Activated T-cell treated with anti-CD3 and anti-CD28 coated beads, Interleukin-2, amount 50 U/mL, for 24 hours (primary cell): ENCODE measurements at places on chromosomes 6 and 20.

DNA sequence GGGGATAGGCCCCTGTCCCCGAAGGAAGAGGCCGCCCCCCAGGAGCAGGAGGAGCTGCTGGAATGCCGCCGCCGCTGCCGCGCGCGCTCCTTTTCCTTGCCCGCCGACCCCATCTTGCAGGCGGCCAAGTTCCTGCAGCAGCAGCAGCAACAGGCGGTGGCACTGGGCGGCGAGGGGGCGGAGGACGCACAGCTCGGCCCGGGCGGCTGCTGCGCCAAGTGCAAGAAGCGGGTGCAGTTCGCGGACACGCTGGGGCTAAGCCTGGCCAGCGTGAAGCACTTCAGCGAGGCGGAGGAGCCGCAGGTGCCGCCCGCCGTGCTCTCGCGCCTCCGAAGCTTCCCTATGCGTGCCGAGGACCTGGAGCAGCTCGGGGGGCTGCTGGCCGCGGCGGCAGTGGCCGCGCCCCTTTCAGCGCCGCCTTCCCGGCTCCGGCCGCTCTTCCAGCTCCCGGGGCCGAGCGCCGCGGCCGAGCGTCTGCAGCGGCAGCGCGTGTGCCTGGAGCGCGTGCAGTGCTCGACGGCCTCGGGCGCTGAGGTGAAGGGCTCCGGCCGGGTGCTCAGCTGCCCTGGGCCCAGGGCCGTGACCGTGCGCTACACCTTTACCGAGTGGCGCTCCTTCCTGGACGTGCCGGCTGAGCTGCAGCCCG is 630 bp downstream of the PPP1R3G start:
- H3K4me1 ChIP-seq: peaks cover 17% of the 10 kb centered on the region
- peaks cover 70% of the 10 kb centered on the region for H3K27me3 ChIP-seq
- no peak overlapping the region for H3K27ac ChIP-seq
- DNase-seq: peak; percentile 34
- H3K36me3 ChIP-seq: no peaks in the 10 kb centered on the region
- H3K4me3 ChIP-seq: no peak overlapping the region

DNA sequence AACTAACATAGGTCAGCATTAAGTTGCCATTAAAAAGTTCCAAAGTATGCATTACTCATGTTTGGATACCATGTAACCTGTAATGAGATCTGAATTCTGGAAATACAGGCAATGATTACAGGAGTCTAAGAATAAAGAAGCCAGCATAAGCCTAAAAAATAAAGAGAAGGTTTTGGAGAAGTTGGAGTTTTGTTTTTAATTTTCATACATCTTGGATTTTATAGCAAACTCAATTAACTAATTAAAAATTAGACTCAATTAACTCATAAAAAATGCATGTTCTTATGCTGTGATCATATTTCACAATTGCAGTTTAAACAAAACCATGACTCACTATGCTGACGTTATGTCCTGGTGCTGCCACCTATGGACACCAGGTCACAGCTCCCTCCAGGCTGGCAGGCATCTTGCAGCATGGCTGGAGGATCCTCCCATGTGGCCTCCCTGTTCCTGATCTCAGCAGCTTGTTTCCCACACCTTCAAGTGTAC is 648.8 kb upstream of the AGPAT4 start:
- no peaks in the 10 kb centered on the region for H3K4me1 ChIP-seq
- H3K4me3 ChIP-seq: no peak overlapping the region
- DNase-seq: no peak

- no peaks in the 10 kb centered on the region for H3K27me3 ChIP-seq
- no peak for DNase-seq
- no peak overlapping the region for H3K4me3 ChIP-seq
- no peaks in the 10 kb centered on the region for H3K36me3 ChIP-seq
- H3K27ac ChIP-seq: no peak overlapping the region
- no peaks in the 10 kb centered on the region for H3K4me1 ChIP-seq
These were observed 516.3 kb downstream of the COL12A1 start for GRCh38 chr6:74689601-74690000.

DNA sequence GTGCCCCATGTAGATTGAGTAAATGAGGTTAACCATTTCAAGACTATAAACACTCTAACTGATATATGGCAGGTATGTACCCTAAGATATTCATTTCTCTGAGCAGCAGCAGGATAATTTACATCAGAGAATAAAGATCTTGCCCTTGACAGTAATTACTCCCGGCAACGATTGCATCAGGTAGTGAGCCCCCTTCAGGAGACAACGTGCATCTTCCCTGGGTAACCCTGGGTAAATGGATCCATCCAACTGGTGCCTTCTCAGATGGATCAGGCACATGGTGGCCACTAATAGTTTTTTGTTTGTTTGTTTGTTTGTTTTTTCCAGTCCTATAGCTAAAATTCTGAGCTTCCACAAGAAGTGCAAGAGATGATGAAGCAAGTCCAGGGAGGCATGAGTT is 469.4 kb upstream of the SLC35B3 start:
- H3K4me1 ChIP-seq: no peaks in the 10 kb centered on the region
- H3K27ac ChIP-seq: no peak overlapping the region
- DNase-seq: no peak
- peaks cover 3% of the 10 kb centered on the region for H3K27me3 ChIP-seq
- no peak overlapping the region for H3K4me3 ChIP-seq

GRCh38 chr20:13816757-13817156 is 31.9 kb downstream of the NDUFAF5 start:
- H3K27ac ChIP-seq: peak overlapping the region; percentile 95
- peaks cover 49% of the 10 kb centered on the region for H3K4me1 ChIP-seq
- H3K36me3 ChIP-seq: peaks cover 75% of the 10 kb centered on the region

DNA sequence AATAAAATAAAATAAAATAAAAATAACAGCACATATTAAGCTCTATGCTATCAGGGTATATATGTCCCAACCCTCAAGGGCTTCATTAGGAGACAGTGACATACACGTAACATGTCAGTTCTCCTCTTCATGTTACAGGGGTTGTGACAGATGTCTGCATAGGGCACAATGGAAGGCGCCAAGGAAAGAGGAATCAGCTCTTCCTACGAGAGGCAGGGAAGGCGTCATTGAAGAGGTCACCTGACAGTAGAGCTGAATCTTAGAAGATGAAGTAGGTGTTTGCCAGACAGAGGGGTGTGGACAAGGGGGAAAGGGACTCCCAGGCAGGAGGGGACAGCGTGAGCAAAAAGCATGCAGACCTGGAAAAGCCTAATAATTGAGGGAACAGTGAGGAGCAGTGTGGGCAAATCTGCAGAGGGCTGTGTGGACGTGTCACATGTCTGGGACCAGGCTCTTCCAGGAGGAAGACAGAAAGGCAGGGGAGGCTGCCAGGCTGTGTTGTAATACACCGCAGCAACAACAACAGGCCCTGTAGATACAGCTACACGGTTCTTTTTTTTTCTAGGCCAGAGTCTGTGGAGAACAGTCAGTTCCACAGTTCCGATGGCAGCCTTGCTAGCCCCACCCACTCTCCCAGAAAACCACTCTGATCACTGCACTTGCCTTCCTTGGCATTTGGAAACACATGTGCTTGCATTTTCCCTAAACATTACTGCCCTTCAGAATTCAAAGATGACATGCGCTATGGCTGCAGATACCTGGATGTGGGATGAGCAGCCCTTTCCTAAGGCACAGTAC is 2.5 kb upstream of the FKBP5 start:
- DNase-seq: peak; percentile 24
- H3K4me1 ChIP-seq: peaks cover 23% of the 10 kb centered on the region
- H3K27ac ChIP-seq: no peak overlapping the region
- H3K36me3 ChIP-seq: peaks cover 11% of the 10 kb centered on the region

- H3K4me3 ChIP-seq: no peak overlapping the region
These were observed 407.0 kb upstream of the SASH1 start for GRCh38 chr6:147935656-147936055.

GRCh38 chr20:58457083-58457695 is 58.0 kb downstream of the APCDD1L start:
- H3K4me3 ChIP-seq: no peak overlapping the region
- H3K36me3 ChIP-seq: peaks cover 22% of the 10 kb centered on the region
- no peak for DNase-seq
- H3K4me1 ChIP-seq: no peaks in the 10 kb centered on the region
- no peak overlapping the region for H3K27ac ChIP-seq
